Activated naive CD8-positive, alpha-beta T cell treated with anti-CD3 and anti-CD28 coated beads for 36 hours (primary cell): ENCODE measurements at places on chromosomes 3 and 15. TPM values are rescaled to one million over a fixed set of nuclear protein-coding genes. Genes with fewer than 3 reads are reported as not detected.

DNA sequence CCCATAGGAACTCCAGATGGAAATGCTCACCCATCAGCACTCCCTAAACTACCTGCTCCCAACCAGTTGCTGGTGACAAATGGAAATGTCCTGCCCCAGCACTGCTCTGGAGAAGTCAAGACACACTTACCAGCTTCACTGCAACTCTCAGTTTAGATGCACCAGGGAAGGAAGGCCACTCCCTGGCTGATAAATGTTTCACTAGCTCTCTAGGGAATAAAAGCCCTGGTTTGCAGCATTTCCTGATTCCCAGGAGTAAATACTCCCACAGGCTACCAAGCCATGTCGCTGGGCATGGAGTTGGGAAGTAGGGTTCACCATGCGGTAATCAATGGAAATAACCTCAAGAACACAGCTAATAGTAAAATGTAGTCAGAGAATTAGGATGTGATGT lies 112.0 kb upstream of the NEO1 start:
- H3K27me3 ChIP-seq: peaks cover 10% of the 10 kb centered on the region
- H3K4me3 ChIP-seq: no peak overlapping the region
- H3K4me1 ChIP-seq: no peaks in the 10 kb centered on the region
- no peak for DNase-seq

The RETNLB gene
- total RNA-seq: not detected

DNA sequence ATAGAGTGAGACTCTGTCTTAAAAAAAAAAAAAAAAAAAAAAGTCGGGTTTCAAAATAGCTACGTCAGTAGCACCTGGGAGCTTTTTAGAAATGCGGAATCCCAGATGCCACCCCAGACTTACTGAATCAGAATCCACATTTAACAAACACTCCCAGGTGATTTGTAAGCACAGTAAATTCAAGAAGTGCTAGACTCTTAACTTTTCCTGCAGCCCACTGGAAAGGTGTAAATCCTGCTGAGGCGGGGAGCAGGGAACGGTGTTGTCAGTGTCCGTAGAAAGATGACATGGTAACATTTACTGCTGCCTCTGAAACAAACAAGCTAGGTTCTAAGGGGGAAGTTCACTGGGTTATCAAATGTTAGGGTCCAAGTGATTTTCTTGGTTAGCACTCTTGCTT lies 2.4 kb upstream of the AKAP13 start:
- H3K4me3 ChIP-seq: no peak overlapping the region
- H3K27me3 ChIP-seq: no peaks in the 10 kb centered on the region
- no peak for DNase-seq
- H3K4me1 ChIP-seq: peaks cover 33% of the 10 kb centered on the region

DNA sequence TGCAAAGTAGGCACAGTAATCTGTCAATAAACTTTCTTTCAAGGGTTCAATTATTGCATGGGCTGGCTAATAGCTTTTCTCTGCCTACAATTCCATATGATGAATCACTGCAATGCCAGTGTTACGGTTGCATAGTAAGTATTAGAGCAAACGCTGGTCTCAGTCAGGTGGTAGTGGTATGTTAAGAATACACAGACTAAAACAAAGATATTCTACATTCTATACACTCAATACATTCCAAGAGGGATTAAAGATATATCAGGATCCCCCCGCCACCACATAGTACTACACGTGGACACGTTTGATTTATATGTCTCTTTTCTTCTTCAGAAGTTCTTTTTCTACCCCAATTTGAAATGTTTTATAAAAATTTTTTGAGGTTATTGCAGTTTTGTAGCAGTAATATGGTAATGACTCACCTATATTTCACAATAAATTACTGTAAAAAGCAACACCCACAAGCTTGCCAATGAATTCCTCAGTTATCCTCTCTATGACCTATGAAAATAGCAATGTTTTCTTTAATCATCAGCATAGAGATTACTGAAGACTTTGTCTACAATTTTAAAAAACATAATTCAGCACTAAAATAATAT lies 68.2 kb downstream of the CD200R1L start:
- H3K4me1 ChIP-seq: peaks cover 3% of the 10 kb centered on the region
- H3K27ac ChIP-seq: no peak overlapping the region
- no peaks in the 10 kb centered on the region for H3K27me3 ChIP-seq
- H3K4me3 ChIP-seq: no peak overlapping the region
- H3K36me3 ChIP-seq: no peaks in the 10 kb centered on the region

The PIERCE2 gene
- 0.31 TPM for total RNA-seq

The KLHL24 gene
- total RNA-seq: 8.0 TPM

- H3K4me1 ChIP-seq: peaks cover 34% of the 10 kb centered on the region
- H3K4me3 ChIP-seq: peak overlapping the region; percentile 79
- H3K27ac ChIP-seq: peak overlapping the region; percentile 99
- DNase-seq: peak; percentile 66
Observed at GRCh38 chr3:150384296-150385212, 23.5 kb upstream of the TSC22D2 start.

- H3K27me3 ChIP-seq: peaks cover 24% of the 10 kb centered on the region
- no peak overlapping the region for H3K4me3 ChIP-seq
- no peak for DNase-seq
- H3K27ac ChIP-seq: no peak overlapping the region
- no peaks in the 10 kb centered on the region for H3K36me3 ChIP-seq
- no peaks in the 10 kb centered on the region for H3K4me1 ChIP-seq
Observed at GRCh38 chr3:53536282-53536681, 41.9 kb downstream of the CACNA1D start.

- peaks cover 10% of the 10 kb centered on the region for H3K27me3 ChIP-seq
- no peaks in the 10 kb centered on the region for H3K36me3 ChIP-seq
- H3K27ac ChIP-seq: no peak overlapping the region
- peaks cover 16% of the 10 kb centered on the region for H3K4me1 ChIP-seq
Observed at GRCh38 chr3:140848666-140849065, 93.0 kb upstream of the SLC25A36 start.

DNA sequence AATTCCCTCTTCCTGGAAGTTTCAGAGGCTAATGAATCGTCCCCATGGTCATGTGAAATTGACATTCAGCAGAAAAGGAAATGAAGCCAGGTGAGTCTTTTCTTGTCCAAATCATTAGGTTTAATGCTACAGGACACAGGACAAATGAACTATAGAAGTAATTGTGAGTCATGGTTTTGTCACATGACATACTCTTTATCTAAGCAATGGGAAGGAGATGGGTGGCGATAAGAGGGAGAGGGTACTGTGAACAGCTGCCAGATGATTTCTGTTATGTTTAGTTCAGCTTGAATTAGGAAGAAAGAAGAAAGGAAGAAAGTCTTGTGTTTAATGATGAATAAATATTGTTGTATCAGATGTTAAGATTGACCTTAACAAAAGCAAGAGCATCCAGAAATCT lies 515.4 kb upstream of the ZNF717 start:
- no peaks in the 10 kb centered on the region for H3K27me3 ChIP-seq
- DNase-seq: no peak
- H3K36me3 ChIP-seq: no peaks in the 10 kb centered on the region
- H3K4me3 ChIP-seq: no peak overlapping the region

DNA sequence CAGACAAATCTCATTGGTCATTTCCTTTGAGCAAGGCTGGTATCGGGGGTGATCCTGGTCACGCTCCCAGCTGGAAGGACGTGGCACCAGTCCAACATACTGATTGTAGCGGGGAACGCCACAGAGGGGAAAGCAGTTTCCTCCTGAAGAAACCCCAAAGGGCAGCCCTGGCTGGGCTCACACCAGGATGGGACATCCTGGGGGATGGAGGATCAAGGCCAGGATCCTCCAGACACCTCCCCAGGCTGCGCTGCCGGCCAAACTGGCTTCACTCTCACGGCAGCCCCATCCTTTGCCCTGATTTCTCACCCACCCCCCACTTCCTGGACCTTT lies 36.6 kb downstream of the MUC20 start:
- no peak overlapping the region for H3K4me3 ChIP-seq
- H3K27me3 ChIP-seq: peaks cover 40% of the 10 kb centered on the region
- no peaks in the 10 kb centered on the region for H3K36me3 ChIP-seq
- no peak overlapping the region for H3K27ac ChIP-seq

The LRRC34 gene
- total RNA-seq: 4.4 TPM

The RTP1 gene
- total RNA-seq: not detected

- H3K4me1 ChIP-seq: peaks cover 72% of the 10 kb centered on the region
- peaks cover 36% of the 10 kb centered on the region for H3K36me3 ChIP-seq
- H3K27ac ChIP-seq: no peak overlapping the region
- no peaks in the 10 kb centered on the region for H3K27me3 ChIP-seq
- no peak for DNase-seq
Observed at GRCh38 chr15:29034151-29034550, 148.4 kb downstream of the APBA2 start.

The CCR1 gene
- total RNA-seq: not detected

- H3K36me3 ChIP-seq: no peaks in the 10 kb centered on the region
- H3K4me1 ChIP-seq: no peaks in the 10 kb centered on the region
- H3K27me3 ChIP-seq: peaks cover 11% of the 10 kb centered on the region
- no peak for DNase-seq
- H3K4me3 ChIP-seq: no peak overlapping the region
- no peak overlapping the region for H3K27ac ChIP-seq
Observed at GRCh38 chr3:168156479-168156878, 60.8 kb upstream of the GOLIM4 start.

GRCh38 chr3:34207806-34208205 lies 409.4 kb downstream of the PDCD6IP start:
- DNase-seq: no peak
- H3K4me1 ChIP-seq: peaks cover 6% of the 10 kb centered on the region
- no peaks in the 10 kb centered on the region for H3K36me3 ChIP-seq
- H3K27ac ChIP-seq: no peak overlapping the region
- no peak overlapping the region for H3K4me3 ChIP-seq
